Endothelial cell of umbilical vein (primary cell): ENCODE measurements at places on chromosomes 13 and 19. TPM values are rescaled to one million over a fixed set of nuclear protein-coding genes. Genes with fewer than 3 reads are reported as not detected.

DNA sequence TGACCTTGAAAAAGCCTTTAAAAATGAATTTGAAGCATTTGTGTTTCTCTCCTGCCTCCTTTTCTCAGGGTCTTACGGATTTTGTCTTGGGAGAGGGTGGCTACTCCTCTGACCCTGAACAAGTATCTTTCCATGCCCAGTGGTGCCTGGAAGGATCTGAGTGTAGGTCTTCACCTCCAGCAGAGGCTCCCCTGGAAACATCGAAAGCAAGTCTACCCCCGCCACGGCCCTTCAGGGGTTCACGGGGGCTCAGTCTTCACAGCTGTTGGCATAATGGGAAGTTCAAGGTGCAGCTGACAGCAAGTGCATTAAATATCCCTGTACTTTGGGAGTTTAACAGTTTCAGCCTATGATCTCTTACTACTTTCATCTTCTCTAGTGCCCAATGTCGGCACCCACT, 42.7 kb upstream of the SLC15A1 start:
- no peak for DNase-seq

DNA sequence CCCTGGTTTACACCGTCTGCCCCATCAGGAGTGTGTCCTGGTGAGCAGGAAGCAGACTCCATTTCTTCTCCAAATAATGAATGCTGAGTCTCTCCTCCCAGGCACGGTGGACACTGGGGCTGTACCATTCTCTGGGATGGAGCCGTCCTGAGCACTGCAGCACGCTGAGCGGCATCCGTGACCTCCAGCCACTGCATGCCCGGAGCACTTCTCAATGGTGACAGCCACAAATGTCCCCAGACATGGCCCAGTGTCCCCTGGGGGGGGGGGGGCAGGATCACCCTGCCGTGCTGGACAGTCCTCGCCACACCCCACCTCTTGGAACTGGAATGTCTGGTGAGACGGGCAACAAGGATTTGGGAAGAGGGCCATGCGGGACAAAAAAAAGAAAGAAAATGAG, 37.4 kb downstream of the GNG7 start:
- no peak for DNase-seq

- DNase-seq: no peak
Measured at GRCh38 chr13:66207610-66208009, 1022.5 kb downstream of the PCDH9 start.

DNA sequence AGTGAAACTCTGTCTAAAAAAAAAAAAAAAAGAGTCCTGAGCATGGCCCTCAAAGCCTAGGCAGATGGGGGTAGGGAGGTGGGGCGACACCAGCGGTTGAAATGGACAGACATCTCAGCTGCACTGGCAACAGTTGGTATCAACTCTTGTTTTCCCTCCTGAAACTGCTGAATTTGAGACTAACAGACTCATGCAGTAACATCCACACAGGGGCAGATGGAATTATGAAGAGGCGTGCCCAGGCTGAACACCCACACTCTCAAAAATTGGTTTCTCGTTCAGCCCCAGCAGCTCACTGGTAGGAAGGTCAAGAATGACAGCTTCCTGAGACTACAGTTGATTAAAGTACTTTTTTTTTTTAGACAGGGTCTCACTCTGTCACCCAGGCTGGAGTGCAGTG, 24.1 kb downstream of the PBX4 start:
- DNase-seq: no peak

DNA sequence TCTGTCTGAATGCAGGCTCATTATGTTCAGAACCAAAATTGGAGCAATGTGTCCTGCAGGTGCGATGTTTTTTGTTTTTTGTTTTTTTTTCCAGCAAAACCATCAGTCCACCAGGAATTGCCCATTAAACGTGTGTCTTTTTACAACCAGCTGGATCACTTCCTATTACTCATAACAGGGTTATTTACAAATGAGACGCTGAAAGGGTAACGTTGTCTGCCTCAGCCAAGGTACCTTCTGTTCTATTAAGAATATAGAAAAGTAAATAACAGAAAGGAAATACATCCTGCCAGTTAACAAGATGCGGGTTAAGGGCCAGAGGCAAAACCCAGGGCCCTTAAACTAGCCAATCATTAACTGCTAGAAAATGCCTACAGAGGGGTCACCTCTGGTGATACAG, 590.4 kb downstream of the TBC1D4 start:
- peak; percentile 86 for DNase-seq

GRCh38 chr13:42497798-42498197, 76.2 kb upstream of the TNFSF11 start:
- peak; percentile 82 for DNase-seq

DNA sequence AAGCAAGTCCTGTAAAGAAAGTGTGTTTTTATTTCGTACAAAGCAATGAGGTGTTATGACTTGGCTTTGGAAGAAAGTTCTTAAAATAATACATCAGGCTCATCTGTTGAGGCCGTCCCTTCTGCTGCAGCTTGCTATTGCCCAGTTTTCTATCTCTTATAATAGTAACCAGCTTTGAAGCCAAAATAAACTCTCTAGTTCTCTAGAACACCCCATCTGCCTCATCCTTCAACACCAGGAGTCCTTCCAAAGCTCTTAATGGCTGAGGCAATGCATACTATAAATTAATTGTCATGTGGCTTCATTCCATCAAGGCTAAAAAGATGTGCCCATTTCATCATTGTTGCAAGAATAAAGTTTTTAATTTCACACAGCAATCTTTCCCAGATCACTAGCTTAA, 49.4 kb upstream of the IPO5 start:
- no peak for DNase-seq

DNA sequence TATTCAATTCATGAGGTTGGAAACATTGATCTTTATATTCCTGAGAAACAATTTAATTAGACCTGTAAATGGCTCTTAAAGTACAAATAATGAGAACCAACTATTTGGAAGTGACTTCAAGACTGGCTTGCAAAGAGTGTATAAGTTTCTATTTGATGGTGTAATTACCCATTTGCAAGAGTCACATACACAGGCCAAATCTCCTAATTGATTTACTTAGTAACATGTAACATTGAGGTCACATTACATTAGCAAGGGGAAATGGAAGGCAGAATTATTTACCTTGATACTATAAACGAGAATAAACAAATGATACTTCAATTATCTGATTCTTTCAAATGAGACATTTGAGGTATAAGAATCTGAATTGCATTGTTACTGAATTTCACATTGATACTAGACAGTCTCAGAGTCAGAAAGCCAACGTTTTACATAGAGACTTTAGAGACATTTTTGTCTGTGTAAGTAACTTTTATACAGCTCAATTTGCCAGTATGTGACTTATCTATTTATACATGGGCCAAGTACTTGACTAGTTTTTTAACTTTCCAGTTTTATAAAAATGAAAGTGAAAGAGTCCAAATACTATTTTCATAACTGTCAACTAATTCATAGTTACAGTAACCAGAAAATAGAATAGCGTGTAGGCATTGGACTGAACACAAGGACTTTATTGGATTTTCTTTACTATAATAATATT, 95.6 kb upstream of the RFC3 start:
- peak; percentile 39 for DNase-seq

- DNase-seq: no peak
Measured at GRCh38 chr13:105070452-105070851, 1465.0 kb downstream of the EFNB2 start.

DNA sequence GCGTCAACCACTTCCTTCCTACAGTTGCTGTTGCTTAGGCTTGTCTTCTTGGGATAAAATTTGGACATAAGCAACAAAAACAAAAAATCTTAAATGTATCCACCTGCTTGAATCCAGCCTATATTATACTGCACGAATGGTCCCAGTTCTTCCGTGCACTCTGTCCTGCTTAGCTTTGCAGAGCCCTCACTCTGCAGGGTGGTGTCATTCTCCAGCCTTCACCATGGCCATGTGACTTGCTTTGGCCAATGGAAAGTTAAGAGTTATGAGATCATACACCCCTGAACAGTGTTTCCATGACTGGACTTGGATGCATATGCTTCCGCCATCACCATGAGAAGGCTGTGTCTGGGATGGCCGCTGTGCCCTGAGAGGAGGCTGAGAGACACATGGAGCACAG, 27.4 kb upstream of the SACS start:
- DNase-seq: no peak

DNA sequence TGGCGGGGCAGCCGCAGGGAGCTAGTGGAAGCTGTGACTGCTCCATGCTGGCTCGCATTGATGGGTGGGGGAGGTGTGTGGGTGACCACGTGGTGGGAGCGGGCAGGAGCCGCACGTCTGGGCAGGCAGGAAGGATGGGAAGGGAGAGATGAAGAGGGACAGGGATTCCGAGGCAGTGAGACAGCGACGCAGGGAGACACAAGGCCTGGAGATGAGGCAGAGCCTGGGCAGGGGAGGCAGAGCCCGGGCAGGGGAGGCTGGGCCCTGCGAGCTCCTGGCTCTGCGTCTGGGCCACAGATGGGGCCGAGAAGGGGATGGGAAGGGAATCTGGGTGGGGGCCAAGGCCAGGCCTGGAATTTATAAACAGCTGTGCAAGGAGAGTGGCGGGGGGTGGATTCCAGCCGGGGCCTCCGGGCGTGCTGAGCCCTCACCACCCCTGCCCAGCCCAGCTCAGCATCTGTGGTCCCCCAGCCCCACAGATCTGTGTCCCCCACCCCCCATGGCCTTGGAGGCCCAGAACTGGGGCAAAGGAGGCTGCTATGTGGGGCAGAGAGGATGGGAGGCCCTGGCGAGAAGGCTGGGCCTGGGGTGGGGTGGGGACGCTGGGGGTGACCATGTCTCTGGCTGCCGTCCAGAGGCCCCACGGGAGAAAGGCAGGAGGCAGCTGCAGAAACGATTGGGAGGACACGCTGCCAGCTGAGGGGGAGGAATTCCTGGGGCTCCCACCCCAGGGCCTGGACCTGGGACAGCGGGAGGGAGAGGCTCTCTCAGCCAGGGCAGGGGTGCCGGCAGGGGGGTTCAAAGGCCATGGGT, 6.0 kb downstream of the EHD2 start:
- DNase-seq: peak; percentile 70

GRCh38 chr13:39786091-39786490, 130.6 kb downstream of the COG6 start:
- DNase-seq: peak; percentile 97

DNA sequence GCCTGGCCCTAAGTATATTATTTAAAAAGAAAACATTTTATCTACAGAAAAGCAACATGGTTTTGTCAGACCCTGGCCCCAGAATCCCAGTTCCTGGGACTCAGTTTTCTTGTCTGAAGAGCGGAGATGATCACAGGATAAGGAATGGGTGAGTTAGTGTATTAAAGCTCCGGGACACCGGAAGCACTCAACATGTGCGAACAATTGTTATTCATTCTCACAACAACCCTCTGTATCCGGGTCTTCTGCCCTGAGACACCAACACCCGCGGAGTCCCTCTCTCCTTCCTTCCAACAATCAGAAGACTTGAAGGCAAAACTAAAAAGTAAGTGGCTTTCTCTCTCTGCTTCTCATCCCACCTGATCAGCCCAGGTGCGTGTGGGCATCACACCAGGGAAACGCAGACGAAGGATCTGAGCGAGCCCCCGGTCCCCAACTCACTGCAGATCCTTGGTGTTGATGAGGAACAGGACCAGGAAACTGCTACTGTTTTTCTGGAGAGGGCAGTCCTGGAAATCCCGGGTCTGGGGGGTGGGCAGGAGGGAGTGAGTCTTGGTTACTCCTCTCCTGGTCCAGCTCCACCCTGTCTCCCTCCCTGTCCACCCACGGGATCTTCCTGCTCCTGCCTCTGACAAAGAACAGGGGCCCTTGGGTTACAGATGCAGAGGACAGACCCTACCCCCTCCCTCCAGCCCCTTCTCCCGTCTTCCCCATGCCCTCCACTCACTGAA, 2.0 kb downstream of the GPR108 start:
- DNase-seq: peak; percentile 38

DNA sequence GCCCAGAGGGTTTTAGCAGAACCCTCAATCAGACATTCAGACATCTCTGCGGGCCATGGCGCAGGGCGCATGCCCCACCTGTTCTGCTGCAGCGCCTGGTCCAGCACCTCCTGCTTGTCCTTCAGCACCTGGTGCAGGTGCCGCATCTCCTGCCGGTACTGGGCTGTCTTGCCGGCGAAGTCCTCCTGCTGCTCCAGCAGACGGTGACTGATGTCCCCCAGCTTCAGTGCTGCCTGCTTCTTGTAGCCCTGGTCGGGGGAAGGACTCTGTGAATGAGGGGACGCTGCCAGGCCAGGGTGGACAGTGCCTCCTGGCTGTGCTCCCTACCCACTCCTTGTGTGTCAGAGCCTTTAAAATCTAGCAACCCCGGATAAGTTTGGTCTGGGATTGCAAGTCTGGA, 12.2 kb upstream of the SLC7A9 start:
- DNase-seq: no peak

GRCh38 chr13:73677048-73677601, 457.1 kb downstream of the KLF12 start:
- peak; percentile 90 for DNase-seq

GRCh38 chr13:44146138-44146537, 227.5 kb upstream of the SERP2 start:
- no peak for DNase-seq

GRCh38 chr13:93687261-93687660, 460.7 kb downstream of the GPC6 start:
- no peak for DNase-seq

DNA sequence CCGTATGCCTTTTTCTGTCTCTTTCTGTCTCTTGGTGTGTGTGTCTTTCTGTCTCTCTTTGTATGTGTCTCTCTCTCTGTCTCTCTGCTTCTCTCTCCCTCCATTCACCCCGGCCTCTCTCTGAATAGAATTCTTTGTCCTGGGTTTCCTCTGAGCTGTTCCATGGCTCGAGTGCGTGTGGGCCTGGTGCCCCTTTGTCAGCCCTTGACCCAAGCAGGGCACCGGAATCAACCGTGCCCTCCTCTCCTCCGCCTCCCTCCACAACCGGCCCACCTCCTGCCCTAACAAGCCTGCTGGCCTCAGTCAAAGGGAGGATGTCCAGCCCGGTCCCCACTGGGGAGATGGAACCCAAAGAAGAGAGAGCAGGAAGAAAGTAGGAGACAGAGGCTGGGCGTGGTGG, 3.2 kb downstream of the AXL start:
- no peak for DNase-seq

DNA sequence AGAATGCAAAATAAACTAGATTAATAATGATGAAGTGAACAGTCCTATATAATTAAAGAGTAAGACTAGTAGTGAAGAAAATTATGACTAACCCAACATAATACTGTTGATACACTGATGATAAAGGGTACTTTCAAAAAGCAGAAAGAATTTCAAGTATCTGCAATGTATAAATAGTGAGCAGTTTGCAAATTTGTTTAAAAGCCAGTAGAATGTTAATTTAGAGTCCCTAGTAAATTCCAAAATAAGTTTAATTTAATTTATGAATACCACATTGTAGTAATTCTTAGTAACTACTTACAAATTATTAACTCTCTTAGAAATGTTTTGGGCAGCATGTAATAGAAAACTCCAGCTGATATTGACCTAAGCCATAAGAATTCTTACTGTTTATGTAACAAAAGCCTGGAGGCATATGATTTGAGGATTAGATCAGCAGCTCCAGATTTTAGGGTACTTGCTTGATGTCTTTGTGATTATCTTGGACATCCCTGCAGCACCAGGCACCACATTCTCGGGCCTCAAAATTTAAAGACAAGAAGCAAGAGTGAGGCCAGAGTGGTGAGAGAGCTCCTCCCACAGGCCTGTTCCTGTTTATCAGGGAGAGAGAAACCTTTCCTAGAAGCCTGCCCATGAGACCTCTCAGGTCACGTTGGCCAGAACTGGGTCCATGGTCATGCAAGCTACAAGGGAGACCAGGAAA, 67.6 kb upstream of the TDRD3 start:
- DNase-seq: peak; percentile 2

GRCh38 chr13:76012091-76012721, 376.1 kb downstream of the LMO7 start:
- no peak for DNase-seq

The HSH2D gene
- not detected in 2 replicates for polyA plus RNA-seq

The SPIB gene
- polyA plus RNA-seq: not detected in 2 replicates

The PLIN4 gene
- 0.01 TPM in 1 of 2 replicates, not detected in the other for polyA plus RNA-seq

The CCDC97 gene
- 19.7 and 20.7 TPM in 2 replicates for polyA plus RNA-seq

The GPC6 gene
- polyA plus RNA-seq: 0.01 TPM in 1 of 2 replicates, not detected in the other

The C19orf85 gene
- polyA plus RNA-seq: not detected in 2 replicates
